SHP77 treated with DMSO at 0.1 percent for 48 hours (cell line): ENCODE measurements at places on chromosomes 11 and 22.

GRCh38 chr11:84580428-84580827 is 1046.7 kb downstream of the DLG2 start:
- DNase-seq: peak; percentile 85

- DNase-seq: no peak
Observed at GRCh38 chr11:110797453-110797852, 85.2 kb upstream of the ARHGAP20 start.

- DNase-seq: no peak
Observed at GRCh38 chr11:92965196-92965595, 4.3 kb upstream of the MTNR1B start.

DNA sequence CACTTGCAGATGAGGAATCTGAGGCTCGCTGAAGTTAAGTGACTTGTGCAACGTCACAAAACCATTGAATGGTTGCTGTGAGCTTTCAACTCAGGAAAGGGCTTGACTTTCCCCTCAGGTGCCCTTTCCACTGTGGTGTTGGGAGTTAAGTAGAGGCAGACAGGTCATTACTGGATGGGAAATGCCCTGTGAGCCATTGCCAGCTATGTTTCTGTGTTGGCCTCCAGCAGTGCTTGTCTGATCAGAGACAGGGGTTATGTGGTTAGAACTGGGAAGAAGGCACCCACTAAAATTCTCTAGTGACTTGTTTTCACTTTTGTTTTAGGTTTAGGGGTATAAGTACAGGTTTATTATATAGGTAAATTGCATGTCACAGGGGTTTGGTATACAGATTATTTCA is 96.6 kb downstream of the FDX1 start:
- DNase-seq: no peak

- DNase-seq: peak; percentile 48
Observed at GRCh38 chr11:83827940-83828554, 541.9 kb upstream of the CCDC90B start.

GRCh38 chr11:118895093-118896039 is 11.7 kb downstream of the CXCR5 start:
- DNase-seq: no peak

DNA sequence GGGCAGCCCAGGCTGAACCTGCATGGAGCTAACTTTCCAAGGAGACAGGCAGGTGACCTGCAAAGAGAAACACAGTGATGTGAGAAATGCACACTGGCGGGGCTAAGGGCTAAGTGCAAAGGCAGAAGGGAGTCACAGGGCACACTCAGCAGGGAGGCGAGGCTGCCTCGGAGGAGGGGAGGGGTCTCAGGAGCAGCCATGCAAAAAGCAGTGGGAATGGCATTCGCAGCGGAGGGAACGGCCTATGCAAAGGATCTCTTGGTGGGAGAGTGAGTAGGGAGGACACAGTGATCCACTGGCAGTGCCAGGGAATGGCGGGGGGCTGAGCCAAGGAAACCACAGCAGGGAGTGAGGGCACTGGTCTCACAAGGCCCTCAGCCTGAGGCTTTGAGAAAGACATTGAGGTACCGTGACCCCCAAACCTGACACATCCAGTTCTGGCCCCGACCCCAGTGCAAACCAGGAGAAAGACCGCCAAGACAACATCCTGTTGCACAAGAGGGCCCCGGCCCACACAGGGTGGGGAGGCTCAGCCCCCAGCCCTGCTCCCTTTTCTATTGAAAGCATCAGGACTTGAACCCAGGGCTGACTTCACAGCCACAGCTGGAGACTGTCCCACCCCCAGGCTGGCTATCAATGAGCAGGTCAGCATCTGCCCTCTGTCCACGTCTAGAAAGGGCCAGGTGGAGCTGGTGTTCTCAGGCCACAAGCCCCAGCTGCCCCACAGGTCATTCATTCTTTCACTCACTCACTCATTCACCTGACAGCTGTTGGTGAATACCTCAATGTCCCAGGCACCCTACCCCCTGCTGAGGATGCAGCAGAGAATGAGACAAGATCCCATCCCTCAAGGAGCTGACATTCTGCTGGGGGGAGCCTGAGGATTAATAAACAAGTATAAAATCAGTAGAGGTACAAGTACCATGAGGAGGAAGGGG is 50.7 kb downstream of the IGLL1 start:
- DNase-seq: no peak

DNA sequence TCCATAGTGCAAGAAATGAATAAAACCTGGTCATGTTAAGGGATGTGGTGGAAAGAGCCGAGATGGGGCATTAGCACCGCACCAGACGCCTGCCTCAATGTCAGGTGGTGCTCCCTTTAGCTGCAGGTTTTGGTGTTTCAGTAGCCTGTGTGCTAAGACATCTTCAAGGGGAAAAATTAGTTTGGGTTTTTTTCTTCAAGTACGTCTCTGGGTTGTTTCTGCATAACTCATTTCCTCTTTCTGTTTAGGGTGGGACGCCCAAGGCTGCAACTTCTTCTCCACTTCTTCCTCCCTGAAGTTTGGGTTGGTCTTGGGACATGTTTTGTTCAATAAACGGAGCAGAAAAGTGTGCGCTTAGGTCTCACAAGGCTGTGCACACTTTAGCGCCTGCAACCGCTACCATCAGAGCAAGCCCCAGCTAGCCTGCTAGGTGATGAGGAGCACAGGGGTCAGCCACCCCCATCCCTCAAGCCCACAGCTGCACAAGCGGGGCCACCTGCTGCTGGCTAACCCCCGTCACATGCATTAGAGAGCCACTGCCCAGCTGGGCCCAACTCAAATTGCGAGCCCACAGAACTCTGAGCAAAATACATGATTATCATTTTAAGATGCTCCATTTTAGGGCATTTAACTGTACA is 1495.7 kb downstream of the TBC1D22A start:
- no peak for DNase-seq

- peak; percentile 95 for DNase-seq
Observed at GRCh38 chr11:119101759-119102423, at the start of gene DPAGT1. Gene DPAGT1 (minus strand): TSS chr11:119101853. CDS start chr11:119101655, 198 bp downstream.

DNA sequence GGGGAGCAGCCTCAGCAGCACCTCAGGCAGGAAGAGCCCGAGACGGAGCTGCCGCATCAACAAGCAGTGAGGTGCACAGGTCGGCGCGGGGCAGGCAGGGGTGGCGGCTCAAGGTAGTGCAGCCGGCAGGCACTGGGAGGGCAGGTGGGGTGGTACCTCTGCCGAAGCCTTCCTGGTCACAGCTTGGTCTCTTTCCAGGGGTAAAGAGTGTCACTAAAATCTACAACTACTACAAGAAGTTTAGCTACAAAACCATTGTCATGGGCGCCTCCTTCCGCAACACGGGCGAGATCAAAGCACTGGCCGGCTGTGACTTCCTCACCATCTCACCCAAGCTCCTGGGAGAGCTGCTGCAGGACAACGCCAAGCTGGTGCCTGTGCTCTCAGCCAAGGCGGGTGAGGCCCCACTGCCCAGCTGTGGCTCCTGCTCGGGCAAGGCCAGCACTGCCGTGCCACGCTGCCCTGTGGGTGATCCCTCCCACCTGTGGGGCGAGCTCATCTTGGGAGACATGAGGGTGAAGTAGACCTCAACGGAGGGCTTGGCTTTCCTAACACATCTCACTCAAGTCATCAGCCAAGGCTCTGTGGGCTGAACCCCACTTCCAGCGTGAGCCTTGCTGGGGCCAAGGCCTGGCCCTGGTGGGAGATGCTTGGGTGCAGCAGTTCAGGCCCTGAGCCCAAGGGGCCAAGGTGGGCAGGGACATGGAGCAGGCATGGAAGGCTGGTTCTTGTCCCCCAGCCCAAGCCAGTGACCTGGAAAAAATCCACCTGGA is 13.6 kb downstream of the GATD1 start:
- no peak for DNase-seq

- DNase-seq: no peak
Observed at GRCh38 chr22:41664490-41664889, 24.2 kb downstream of the SNU13 start.

DNA sequence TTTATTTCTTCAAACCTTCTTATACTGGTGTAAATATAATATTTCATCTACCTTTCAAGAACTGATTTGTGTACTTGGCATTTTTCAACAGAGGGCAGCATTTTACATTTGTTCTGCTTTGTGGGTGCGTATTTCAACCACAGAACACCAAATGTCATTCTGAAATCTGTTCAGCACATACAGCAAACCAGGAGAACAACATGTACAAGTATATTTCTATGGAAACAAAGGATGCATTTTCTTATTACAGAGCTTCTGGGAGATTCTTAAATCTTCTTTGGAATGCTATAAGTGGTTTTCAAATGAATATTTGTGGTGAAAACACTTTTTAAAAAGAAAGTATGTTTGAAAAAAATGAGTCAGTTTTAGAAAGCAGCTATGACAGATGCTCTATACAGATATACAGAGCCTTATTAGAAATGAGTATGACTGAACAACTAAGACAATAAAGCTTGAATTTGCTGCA is 946.0 kb downstream of the FAM181B start:
- no peak for DNase-seq

DNA sequence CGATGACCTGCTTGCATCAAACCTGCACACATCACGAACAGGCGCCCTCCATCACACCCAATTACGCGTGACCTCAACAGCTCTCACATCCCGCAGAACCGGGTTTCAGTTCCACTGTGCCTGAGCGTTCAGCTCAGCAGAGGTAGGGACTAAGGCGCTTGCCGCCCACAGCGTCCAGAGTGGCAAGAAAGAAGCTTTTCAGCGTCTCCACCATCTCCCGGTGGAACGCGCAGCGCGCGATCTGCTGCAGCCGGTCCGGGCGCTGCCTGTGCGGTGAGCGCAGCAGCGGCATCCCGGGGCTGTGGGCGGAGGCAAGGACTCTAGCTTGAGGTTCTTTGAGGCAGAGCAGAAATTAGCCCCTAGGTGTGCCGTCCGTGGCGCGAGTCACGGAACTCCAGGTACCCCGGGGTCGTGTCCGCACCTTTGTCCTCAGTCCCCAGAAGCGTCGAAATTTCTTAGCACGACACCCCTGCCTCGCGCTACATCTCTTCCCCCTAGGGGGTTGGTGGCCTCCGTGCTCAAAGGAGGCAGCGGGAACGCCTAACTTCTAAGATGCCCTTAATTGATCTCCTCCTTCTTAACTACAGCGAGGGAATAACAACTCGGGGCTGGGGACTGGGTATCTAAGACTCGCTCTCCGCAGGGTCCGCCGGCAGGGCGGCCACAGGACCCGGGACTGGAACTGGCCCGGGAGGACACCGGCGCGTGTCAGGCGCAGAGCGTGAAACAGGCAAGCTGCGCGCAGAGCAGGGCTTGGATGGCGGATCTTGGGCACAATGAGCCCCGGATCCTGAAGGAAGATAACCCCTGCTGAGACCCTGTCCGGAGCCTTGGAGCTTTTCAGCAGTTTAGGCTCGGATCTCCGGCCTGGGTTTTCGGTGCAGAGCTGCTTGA is 1.7 kb upstream of the CALCA start:
- no peak for DNase-seq

DNA sequence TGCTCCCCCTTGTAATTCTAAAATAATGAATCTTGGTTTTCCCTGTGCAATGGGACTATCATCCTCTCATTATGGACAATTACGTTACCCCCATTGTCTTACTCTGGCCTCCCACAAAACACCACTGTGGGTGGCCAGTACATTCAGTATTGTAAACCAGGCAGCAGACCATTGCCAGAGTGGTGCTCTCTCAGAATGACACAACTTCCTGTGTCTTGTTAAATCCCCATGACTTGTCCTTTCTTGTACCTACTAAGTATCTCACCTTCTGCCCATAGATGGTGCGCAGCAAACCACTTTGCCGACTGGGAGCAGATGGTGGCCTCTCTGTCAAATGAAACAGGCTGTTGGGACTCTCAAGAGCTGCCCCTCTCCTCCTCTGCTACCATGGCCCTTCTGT is 287.1 kb upstream of the RAG2 start:
- DNase-seq: no peak

DNA sequence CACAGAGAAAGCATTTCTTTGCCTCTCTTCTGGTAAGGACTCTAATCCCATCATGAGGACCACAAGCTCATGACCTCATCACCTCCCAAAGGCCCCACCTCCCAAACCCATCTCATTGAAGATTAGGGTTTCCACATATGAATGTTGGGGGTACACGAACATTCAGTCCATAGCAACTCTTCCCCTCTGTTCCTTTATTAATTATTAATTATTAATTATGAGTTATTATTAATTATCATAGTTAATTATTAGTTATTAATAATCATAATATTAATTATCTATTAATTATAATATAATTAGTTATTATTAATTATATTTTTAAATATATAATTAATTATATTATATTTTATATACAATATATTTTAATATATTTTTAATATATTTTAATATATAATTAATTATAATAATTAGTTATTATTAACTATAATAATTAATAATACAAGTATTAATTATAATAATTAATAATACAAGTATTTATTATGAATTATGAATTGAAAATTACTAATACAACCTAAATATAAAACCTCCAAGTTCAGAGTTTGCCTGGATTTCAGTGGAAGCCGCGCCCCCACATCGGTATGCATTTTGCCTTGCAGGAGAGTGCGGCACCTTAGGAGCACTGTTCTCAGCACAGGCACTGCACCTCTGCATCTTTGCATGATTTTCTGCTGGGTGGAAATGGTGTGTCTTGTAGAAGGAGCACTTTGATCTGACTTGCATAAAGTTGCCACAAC is 128.0 kb upstream of the FGF3 start:
- DNase-seq: no peak

- no peak for DNase-seq
Observed at GRCh38 chr11:69456712-69457111, 24.8 kb upstream of the LINC01488 start.

DNA sequence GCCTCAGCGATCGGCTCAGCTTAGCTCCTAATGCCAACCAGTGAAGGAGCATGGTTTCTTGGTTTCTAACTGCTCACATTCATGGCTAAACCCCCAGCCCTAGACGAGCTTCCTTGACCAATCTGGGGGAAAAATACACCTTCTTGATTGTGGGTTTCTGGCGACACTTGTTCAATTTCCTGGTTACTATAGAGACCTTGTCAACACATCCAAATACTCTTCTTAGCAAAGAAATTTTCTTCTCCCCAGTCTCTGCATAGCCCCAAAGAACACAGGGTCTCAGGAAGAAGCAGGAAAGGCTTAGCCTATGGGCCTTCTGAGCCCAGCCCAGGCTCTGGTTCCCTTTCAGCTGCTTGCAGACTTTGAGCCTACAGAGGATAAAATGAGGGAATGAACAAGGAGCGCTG is 88.5 kb upstream of the SYT13 start:
- no peak for DNase-seq

GRCh38 chr11:64878223-64878493 is 263 bp downstream of the EHD1 start:
- DNase-seq: no peak

DNA sequence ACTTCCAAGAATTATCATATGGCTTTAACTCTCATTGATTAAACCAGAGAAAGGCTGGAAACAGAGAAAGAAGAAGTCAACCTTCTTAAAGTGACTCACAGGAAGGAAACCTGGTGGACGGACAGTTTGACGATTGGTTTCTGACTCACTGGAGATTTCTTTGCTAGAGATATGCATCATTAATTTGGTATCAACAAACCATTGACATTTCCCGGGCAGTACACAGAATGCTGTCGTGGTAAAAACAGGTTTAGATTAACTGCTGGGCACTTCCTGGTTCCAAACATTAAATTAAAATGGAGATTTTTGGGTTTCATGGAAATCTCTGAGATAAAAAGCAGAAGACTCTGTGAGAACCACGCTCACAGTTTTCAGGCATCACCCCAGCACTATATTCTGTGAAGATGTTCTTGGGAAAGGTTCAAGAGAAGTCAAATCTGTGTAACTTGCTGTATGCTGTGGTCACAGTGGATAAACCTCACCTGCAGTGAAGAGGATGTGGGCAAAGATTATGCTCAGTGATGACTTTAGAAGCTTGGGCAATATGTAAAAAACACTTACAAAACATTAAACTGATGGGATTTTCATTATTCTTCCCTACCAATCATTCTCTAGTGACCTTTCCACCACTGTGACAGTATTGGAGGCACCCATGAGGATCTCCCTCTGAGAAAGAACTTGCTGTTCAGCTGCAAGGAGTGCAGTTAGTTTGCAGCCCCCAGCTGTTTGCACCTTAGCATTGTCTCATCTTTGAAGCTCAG is 61.1 kb upstream of the CD44 start:
- DNase-seq: no peak
